ENCODE measurements at places on chromosomes 7 and 10.

- no peak for DNase-seq
Measured at GRCh38 chr7:23713285-23714149, 3.5 kb downstream of the STK31 start.

- DNase-seq, result no peak
Measured at GRCh38 chr7:151624246-151624928, 104.7 kb upstream of the RHEB start.

- peak; percentile 76 for DNase-seq
Measured at GRCh38 chr7:130721486-130722277, 12.3 kb downstream of the KLF14 start.

DNA sequence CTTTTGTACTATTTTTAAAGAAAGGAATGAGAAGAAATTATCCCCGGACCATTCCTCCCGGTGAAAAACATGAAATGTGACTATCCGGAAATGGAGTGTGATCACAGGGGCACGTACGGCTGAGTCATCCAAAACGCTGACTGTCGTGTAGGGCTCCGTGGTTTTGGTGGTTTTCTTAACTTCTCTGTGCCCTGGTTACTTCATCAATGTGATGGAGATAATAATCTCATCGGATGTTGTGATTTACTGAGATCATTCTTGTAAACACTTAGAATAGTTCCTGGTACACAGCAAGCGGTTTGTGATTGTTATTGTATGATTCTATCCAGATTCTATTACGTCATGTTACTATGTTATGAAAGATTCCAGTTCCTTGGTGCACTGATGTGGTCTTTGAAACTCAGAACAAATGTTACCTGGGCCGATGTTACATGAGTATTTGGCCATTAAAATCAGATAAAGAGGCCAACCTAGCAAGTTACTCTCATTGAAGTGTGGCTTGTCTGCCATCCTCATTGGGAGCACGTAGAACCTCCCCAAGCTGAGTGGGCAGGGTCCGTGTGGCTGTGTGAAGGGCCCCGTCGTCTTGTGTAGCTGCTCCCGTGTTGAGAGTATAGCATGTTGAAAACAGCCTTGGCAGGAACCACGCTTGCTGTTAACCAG lies 99.5 kb downstream of the CAMK1D start:
- no peak for DNase-seq

DNA sequence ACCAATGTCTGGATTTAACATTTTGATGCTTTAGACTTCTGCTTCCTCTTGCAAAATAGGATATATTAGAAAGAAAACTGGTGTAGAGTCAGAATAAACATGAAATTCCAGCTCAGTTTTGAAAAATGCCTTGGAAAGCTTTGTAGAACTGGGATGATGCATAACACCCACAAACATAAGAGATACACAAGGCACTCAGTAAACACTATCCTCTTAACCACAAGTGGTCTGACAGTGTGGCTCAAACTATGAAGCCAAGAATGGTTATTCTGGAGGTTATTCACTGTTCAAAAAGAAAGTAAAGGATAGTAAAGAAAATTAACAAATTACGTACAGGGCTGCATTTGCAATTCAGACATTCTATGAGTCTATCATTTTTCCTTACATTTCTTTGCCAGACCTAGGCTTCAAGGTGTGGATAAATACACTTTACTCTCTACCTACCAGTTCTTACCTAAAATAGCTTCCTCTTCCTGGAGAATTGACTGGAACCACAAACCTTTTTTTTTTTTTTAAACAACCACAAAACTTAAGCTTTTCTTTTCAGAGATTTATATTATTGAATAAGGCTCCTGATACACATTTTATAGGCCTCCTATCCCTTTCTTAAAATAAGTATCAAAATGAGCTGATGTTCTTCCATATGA lies 9.0 kb upstream of the RSBN1L start:
- DNase-seq, result no peak

DNA sequence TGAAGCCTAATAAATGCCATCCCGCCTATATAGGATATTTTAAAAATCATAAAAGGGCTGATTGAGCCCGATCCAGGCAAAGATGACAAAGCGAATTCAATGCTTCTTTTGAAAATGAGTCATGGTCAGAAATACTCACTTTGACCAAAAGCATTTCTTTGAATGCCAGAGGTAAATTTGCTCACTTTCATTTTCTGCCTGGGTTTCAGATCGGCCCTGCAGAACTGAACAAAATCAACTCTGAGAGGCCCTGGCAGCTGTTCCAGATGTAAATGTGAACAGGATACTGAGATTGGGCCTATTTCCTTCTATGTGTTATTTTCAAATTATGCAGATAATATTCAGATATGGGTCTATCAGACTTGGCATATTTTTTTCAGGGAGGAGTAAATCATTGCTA lies 114.8 kb upstream of the ARID5B start:
- DNase-seq, result no peak

DNA sequence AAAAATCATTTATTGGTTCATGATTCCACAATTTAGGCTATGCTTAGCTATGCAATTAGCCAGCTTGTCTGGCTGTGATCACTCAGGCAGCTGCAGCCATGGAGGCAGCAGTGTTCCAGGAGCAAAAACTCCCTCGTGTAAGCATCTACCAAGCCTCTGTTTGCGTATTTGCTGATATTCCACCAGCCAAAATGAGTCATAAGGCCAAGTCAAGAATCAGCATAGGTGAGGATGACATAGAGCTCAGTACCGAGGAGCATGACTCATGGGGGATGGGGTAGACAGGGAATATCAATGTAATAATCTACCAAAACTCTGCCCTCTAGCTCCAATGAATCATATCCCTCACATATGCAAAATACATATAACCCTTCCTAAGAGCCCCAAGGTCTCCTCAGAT lies 63.3 kb downstream of the IMMP2L start:
- DNase-seq, result no peak

GRCh38 chr7:72405871-72406270 lies 6.3 kb downstream of the CALN1 start:
- no peak for DNase-seq

GRCh38 chr7:157428554-157428945 lies 91.7 kb downstream of the DNAJB6 start:
- no peak for DNase-seq

DNA sequence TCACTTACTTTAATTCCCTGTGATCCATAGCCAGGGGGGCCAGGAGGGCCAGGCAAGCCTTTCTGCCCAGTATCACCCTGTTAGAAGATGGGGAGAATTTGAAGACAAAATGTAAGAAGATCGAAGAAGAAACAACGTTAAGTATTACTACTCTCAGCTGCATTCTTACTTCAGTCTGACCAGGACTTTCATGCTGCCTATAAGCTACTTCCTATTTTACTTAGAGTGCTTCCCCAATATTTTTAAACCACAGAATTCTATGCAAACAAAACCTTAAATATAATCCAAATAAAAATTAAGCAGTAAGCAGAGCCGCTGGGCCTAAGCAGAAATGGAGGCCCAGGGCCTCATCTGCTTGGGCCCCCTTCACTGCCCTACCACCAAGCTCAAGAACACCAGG lies 117.8 kb downstream of the COL28A1 start:
- DNase-seq, result no peak

GRCh38 chr10:132527339-132528063 lies 10.1 kb upstream of the INPP5A start:
- no peak for DNase-seq

DNA sequence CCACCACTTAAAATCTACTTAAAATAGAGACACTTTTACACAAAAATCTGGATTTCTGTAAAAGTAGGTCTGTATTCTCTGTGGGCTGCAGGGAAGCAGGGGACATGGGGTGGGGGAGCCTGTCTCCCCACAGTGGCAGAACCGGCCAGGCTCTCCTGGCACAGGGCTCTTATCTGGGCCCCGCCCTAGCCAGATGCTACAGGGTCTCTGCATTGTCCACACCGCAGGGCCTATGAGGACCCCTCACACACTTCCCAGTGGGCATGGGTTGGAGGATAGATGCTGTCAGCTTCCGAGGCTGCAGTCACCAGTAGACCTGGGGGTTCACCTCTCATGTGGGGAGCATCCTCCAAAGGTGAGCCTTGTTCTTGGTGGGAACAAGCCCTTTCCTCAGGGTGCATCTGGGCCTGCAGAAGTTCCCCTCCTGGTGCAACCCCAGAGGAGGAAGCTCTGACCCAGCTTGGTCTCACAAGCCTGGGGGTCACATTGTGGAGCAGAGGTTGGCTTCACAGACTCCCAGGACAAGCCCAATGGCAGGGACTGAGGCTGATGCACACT lies 15.4 kb upstream of the MYL7 start:
- no peak for DNase-seq

- DNase-seq, result no peak
Measured at GRCh38 chr7:47714669-47715607, 133.0 kb upstream of the TNS3 start.

DNA sequence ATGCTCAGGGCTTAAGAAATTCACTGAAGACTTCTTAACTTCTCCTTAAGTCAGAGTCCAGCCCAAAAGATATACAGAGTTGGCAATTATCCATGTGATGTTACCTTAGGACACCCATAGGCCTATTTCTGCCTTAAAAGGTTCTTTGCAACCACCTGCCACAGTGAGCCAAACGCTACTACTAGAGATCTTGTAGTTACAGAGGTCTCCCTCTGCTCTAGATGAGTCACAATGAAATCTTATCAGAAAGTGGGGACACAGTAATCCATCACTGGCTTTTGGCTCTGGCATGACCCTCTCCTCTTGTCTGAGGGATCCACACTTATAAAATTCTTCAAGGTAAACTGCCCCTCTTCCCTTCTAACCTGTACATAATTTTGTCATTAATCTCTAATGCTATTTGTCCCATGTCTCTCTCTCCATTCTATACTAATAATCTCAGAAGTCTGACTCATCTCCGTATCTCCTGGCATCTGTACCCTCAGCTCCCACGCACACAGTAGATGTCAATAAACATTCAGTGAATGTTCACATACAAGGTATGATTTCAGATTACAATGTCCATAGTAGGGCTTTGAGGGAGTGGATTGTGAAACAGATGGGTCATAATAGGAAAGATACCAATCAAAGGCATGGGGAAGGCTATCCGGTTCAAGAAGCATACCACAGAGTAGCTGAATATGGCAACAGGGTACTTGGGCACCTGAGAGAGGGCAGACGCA lies 112.1 kb downstream of the SGMS1 start:
- no peak for DNase-seq

DNA sequence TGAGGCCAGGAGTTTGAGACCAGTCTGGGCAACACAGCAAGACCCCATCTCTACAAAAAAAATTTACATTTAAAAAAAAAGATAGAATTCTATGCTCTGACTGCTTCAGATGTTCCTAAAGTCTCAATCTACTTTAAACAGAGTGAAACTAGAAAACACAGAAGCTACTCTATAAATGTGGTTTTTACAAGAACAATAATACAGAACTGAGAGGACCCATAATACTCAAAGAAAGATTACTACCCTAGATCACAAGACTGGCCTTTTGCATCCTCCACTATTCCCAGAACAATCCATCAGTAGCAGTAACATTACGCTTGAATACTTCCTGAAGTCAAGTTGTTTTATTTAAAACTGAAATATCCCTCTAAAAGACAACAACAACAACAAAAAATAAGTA lies 119.4 kb downstream of the ZFAND4 start:
- no peak for DNase-seq

DNA sequence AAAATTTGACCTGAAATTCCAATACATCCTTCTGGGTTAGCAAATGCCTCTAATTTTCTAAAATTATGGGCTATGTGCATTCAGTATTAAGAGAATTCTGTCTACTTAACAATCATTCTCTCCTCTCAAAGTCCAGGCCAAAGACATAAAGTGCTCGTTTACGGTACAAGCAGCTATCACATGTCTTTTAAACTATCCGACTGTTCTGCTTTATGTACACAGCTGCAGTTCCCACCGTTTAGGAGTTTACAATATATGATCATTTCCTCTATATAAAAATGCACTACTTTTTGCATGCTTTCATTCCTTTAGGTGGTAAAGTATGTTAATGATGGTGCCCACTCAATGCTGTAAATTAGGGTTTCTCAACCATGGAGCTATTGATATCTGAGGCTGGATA lies 34.0 kb downstream of the CDK6 start:
- DNase-seq, result no peak

- no peak for DNase-seq
Measured at GRCh38 chr7:157722137-157723060, 385.6 kb downstream of the DNAJB6 start.

GRCh38 chr10:45470098-45471012 lies 96.3 kb downstream of the ALOX5 start:
- DNase-seq, result no peak

- DNase-seq, result no peak
Measured at GRCh38 chr10:17138460-17139042, 8.9 kb upstream of the CUBN start.

- no peak for DNase-seq
Measured at GRCh38 chr10:60978287-60979115, 34.5 kb upstream of the RHOBTB1 start.

GRCh38 chr10:18737841-18738240 lies 78.6 kb downstream of the ARL5B start:
- no peak for DNase-seq

- DNase-seq, result no peak
Measured at GRCh38 chr7:81926154-81926553, 156.3 kb upstream of the HGF start.

DNA sequence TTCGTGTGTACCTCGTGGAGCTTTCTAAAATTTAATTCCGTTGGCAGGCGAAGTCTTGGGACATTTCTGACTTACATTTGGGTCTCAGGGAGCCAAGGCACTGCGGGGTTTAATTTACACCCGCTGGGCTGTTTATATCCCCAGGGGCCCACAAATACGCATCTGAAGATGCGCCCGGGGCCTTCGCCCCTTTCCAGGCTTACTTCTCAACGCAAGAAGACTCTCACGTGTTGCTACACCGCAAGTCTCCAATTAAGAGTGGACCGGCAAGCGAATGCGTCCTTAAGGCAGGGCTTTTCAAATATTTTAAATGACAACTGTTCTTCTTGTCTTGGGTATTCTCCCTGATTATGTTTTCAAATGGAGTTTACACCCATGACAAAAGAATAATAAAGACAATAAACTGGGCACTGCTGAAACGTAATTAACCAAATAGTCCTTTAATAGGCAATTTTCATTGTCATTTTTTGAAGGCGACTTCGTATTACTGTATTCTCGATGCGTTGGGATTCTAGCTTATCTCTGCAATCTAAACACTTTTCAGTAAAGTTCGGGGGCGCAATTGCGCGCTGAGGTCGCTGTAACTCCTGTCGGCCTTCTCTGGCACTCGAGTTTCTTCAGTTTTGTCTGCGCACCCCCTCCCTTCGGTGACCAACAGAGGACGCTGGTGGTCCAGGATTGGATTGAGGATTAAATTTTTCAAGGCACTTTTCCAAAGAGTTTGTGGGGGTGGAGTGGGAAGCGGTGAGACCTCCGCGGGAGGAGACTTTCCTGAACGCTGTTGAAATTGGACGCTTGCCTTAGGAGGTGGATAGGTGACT lies 837 bp upstream of the IGFBP3 start:
- peak; percentile 80 for DNase-seq

GRCh38 chr7:157775560-157776332 lies 438.9 kb downstream of the DNAJB6 start:
- DNase-seq, result no peak

Measured in glutamatergic neuron (in vitro differentiated cells).